Left hindlimb (tissue), 1 donor: ENCODE measurements at places on chromosomes 1 and 21.

DNA sequence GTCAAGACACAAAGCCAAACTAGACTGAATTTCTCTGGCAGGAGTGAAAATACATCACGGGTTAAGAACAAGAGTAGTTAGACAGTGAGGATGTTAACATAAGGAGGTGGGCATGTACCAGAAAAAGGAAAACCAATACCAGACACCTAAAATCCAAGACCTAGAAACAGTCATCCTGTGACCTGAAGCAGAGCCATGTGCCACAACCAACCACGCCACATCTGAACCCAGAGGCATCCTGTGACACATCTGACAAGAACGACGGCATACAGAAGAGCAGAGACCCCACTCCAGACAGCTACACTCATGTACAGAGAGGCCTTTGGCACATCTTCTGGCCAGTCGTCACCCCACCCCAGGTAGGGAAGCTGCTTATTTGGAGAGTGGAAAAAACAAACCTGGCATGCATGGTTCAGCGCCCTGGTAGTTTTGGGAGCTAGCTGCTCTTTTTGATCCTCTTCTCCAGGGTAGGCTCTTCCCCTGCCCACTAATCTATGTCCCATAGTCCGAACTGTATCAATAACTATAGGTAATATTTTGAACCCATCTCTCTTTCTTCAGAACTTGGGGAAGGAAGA is 72.1 kb downstream of the SLC45A1 start:
- DNase-seq = no peak

DNA sequence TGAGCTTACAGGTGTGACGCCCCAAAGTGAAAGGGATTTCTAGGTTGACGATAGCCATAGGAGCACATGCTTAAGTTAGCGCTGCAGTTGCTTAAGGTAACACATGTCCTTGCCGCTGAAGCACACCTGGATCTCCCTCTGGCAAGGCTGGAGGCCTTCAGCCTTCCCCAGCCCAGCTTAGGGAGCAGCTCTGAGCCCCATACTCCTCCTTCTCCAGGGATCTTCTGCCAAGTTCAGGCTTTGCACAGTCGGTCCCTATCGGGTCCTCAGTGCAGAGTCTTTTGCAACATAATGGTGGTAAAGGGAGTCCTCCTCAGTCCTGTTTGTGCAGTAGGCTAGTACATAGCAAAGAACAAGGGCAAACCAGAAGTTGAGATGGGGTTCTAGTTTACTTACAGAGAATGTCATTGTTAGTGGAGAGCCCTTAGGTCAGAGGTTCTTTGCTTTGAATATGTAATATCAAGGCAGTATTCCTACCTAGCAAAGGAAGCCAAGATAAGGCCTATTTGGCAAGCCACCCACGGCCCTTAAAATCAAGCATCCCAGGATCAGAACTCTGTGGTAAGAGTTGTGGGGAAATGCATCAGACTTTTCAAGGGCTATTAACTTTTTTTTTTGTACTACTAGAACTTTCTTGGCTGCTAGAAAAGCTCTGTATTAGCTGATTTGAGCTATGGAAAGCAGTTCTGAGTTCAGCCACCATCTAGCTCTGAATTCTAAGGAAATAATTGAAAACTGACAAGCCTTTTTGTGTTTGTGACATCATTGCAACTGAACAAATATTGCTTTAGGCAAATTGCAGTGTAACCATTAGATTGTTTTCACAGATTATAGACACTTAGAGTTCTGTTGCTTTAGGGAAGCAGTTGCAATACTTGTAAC is 1.4 kb downstream of the EVA1C start:
- no peak for DNase-seq

GRCh38 chr21:28393279-28393678 is 599.4 kb downstream of the LTN1 start:
- no peak for DNase-seq

DNA sequence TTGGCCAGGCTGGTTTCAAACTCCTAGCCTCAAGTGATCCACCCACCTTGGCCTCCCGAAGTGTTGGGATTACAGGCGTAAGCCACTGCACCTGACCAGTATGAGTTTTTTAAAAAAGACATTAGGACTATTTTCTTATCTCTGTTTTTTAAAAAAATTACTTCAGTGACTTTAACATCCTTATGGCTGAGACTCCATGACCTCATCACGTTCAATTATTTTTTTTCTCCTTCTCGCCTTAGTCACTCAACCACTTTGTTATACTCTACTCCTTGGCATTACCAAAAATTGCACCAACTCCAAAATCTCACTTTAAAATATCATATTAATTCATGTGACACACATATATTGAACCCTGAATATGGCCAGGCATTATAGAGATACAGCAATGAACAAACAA is 35.5 kb downstream of the EIF2B3 start:
- no peak for DNase-seq

- DNase-seq = no peak
These were observed 88.9 kb downstream of the SIK1 start for GRCh38 chr21:43337901-43338655.
